ENCODE measurements at places on chromosomes 6 and 20. TPM values are rescaled to one million over a fixed set of nuclear protein-coding genes. Genes with fewer than 3 reads are reported as not detected.

- no peak for DNase-seq
Measured at GRCh38 chr6:17768881-17769280, 62.2 kb upstream of the NUP153 start.

DNA sequence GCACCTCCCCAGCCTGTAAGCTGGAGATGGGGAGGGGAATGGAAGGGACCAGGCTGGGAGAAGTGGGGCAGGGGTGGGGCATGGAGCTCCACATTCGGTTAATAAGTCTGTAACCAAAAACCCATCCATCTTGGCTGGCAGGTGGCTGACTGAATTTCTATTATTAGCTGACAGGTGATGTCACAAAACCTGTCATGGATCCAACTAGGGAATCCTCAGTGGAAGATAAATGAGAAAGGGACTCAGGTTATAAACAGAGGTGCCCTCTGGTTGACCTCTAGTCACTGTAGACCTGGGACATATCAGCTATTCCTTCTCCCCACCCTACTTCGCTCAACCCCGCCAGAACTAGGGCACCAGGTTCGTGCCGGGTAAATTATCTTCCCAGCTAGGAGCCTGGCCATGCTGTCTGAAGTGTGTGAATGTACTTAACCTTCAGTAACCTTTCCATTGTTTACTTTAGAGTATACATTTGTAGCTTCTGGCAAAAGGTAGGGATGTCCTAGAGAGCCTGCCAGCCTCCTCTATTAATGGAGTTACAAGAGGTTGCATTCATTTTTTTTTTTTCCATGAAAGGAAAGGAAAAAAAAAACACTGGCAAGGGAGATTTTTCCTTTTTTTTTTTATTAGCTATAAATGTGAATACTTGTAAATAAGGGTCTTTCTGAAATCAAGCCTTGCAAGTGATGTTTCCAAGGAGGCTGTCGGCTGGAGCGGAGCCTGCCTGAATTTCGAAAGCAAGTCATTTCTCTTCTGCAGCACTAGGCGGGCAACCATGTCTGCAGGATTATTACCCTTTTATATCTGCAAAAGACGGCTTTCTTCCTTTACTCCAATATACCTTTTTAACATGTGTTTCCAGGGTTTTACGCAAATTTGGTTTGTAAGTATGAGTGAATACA is 135.9 kb downstream of the TMEM242 start:
- DNase-seq: no peak

DNA sequence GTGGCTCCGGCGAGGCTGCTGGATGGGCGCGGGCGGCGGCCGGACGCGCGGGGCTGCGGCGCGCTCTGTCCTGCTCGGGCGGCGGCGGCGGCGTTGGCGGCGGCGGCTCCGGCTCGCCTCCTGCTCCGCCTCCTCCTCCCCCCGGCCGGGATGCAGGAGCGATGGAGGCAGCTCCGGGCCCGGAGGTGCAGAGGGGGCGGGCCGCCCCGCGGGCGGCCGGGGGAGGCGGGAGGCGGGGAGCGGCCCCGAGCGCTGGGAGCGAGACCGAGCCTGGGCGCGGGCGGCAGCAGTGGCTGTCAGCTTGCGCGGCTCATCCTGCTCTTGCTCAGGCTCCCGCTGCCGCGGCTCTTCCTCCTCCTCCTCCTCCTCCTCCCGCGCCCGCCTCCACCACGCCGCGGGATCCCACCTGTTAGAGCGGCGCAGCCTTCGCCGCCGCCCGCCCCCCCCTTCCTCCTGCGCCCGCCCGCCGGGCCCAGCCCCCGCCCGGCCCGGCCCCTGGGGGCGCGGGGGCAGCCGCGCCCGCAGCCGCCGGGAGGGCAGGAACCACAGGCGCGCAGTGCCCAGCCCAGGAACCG is at the start of gene NOL4L:
Gene NOL4L (minus strand): TSS at position 323 of the 575 bp plus-strand sequence. CDS start 443 bp downstream, outside the sequence.
- peak; percentile 28 for DNase-seq

DNA sequence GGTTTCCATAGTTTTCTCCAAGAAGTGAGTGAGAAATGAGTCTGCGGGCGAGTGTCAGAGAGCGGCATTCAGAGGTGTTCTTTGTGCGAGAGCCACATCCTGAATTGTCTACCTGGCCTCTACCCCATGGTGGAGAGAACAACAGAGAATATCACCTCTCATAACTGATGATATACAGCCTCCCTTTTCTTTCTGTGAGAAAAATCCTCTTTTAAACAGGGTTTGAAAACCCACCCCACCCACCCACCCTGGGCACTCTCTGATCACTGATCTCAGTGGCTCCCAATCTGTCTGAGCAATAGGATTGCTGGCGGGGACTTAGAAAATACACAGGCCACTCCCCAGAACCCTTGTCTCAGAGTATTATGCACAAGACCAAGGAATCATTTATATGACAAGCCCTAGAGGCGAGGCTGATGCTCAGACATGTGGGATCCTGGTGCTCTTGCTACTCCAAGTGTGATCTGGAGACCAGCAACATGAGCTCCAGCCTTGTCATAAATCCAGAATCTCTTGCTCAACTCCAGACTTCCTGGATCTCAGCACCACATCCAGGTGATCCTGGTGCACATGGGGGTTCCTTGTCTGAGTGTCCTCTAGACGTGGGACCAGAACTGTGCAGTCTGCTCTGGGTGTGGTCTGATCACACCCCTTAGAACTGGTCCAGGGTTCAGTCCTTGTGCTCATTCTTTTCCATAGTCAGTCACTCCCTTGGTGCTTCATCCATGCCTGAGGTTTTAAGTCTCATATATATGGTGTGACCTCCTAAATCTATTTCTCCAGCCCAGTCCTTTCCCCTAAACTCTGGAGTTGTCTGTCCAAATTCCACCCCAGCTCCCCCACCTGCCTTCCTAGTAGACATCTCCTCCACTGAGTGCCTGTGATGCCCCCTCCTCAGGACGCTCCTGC is 5.3 kb downstream of the HLA-B start:
- DNase-seq: no peak

- no peak for DNase-seq
Measured at GRCh38 chr20:32167552-32167951, 40.0 kb downstream of the PLAGL2 start.

DNA sequence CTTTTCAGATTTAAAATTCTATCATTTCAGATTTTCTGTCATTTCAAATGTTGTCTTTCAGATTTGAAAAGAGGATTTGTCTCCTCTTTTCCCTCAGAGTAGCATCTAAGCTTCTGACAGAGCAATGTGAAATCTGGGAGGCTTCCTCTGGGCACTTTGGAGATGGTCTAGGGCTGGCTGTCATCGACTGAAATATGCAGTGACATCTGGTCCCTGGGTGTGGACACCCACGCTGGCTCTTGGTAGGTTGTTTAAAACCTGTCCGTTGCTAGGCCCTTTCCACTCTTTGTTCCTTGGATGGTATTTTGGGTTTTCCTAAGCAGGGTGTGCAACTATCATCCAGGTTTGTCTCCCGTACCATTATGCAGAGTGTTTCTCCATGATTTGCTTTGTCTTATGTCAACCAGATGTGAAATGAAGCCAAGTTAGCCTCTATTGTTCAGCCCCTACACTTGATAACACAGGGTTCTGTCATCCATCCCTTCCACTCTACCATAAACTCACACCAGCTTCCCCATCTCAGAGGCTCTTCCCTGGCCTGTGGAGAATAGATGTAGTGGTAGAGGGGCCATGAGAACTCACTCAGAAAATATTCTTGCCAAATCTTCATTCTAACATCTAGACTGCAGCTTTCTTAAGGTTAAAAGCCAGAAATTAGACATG is 5.0 kb upstream of the VIP start:
- DNase-seq: no peak

DNA sequence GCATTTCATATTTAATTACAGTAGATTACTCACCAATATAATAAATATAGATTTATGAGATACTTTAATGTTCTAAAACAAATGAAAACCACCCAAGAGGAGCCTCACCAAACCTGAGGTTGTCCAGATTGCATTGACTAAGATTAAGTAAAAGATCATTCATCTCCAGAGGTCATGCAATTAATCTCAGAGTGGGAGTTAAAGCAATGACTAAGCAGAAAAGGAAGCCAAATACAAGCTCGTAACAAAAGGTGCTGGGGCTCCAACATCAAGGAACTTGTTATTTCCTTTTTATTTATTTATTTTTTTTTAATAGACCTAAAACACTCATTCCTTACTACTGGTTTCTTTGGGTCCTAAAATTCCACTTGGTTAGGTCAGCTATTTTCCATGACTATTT is 57.7 kb downstream of the RSPO3 start:
- peak; percentile 31 for DNase-seq

ECT2L gene
- not detected for total RNA-seq

RIPOR2 gene
- total RNA-seq: 0.68 TPM

B3GALT4 gene
- 2.0 TPM for total RNA-seq

Measured in RPMI7951 (cell line).